ENCODE measurements at places on chromosomes 11 and 22.

DNA sequence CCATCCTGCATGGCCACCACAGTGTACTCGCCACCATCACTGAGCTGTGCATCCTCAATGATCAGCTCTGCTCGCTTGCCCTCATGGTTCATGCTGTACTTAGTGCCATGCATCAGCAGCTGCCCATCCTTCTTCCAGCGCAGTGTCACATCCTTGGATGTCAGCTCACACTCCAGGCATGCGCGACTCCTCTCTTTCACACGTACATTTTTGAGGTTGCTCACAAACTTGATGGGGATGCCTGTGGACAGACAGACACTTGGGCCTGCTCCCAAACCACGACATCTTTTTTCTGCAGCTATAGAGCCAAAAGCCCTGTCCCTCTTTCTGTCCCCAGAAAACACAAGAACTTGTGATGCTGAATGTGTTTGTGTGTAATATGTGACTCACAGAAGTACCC lies 10.5 kb downstream of the IGSF22 start:
- no peak for DNase-seq

DNA sequence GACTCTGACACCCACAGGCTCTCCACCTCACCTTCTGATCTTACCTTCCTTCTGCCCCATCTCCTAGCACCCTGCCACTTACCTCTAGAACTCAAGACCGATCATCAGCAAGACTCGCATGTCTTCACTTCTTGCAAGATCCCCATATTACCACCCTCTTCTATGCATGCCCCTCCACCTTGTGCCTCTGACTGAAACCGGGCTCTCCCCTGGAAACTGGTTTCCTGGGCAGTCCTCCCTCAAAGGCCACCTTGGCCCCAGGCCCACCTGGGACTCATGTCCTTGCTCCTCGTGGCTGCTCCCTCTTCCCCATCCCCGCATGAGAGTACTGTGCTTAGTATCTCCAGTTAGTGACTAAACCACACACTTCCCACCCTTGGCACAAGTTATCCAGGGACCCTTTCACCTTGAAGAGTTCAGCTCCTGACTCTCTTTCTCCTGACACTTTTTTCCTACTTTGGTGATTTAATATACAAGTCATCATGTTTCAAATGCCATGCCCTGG lies 136.7 kb downstream of the SPATA19 start:
- DNase-seq = no peak

GRCh38 chr22:22857607-22858558 lies 29.7 kb upstream of the IGLL5 start:
- no peak for DNase-seq

DNA sequence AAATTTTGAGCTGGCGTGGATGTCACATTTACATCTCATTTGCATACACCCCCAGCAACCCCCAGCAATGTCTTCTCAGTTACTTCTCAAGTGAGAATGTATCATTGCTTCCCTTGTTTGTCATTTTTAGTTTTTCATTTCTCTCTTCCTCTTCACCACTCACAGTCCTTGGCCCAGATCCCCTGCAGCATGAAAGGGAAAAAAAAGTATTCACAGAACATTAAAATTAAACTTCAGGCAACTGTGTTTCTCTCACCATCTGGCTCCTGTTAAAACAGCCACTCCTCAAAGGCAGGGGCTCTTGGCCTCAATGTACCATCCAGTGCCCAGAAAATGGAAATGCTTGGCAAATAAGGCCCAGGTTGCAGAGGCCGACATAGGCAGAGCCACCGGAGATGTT lies 126.8 kb downstream of the CTNND1 start:
- no peak for DNase-seq

DNA sequence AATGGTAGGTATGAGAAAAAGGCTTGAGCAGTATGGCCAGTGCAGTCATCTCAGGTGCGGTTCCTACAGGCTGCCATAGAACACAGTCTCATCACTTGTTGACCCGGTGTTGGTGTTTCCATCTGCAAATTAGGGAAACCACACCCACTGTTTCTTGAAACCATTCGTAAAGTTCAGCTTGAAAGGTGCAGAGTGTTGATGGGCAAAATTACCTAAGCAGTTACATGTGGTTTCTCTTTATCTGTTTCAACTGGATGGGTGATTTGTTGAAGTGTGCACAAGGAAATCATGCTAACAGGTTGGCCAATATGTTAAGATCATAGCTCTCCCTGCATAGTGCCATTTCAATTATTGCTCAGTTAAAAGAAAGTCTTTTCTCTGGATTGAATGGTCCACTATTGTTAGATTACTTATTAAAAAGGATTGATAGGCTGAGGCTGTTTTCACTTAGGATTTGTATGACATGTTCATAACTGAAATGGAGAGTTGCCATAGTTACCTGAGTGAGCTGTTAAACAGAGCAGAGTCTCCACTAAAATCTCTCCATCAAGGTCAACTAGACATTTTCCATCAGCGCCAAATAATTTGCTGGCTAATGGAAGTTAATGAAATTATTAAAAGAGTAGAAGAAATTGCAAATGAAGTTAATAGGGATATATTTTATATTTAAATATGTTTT lies 203.1 kb upstream of the MTMR2 start:
- no peak for DNase-seq

GRCh38 chr11:64918017-64918416 lies 1.0 kb upstream of the ATG2A start:
- no peak for DNase-seq

DNA sequence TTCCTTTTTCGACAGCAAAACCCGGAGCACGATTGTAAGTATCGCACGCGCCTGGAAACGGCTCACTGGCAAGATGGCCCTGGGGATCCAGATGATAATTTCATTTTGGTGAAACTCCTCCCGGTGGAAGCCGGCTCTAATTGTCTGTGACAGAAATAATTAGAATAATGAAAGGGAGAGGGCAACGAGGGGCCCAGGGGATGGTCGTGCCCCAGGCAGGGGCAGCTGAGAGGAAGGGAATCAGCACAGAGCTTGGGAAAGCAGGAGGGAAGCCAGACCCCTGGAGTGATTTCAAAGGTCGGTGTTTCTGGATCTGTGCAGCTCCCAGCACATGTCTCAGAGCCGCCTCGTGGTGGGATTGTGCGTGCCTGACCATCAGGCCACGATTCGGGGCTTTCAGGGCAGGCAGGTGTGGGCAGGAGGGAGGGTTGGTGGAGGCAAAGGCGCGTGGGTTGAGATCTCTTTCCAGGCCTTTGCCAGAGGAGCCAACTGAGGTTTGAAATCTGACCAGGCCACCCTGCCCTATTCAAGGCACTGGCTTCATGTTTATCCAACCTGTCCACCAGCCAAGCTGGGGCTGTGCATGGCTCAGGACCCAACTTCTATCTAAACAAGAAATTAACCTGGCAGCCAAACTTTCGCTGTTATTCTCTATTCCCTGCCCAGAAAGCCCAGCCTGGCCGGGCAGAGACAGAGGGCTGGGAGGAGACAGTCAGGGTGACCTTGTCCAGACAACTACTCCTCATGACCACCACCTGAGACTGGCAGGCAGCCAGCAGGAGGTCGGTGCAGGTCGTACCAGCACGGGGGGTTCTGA lies 27.8 kb downstream of the ANO1 start:
- no peak for DNase-seq

GRCh38 chr11:116731097-116731761 lies 41.6 kb downstream of the BUD13 start:
- no peak for DNase-seq

DNA sequence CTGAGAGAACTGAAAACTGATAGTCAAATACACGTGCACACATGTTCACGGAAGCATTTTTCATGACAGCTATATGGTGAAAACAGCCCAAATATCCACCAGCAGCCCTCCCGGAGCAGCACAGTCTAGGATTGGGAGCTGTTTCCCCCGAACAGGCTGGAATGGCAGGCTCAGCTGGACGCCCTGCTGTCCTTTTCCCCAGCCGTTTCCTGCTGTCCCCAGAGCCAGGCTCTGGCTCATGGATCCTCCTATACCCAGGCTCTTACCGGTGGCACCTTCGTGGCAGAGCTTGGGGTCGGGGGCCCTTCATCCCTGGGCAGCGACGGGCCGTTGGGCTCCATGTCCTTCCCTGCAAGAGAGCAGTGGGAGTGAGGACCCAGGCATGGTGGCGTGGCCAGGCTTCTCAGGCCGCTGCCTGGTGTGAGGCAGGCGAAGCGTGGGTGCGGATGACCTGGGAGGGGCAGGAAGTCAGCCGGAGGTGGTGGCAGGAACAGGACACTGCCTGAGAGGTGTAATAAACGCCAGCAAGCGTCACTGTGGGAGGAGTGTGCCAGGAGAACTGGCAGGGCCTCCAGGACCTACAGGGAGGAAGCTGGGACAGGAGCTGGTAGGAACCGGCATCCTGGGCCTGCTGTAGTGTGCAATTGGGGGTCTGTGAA lies 38.8 kb downstream of the OSBPL5 start:
- no peak for DNase-seq

DNA sequence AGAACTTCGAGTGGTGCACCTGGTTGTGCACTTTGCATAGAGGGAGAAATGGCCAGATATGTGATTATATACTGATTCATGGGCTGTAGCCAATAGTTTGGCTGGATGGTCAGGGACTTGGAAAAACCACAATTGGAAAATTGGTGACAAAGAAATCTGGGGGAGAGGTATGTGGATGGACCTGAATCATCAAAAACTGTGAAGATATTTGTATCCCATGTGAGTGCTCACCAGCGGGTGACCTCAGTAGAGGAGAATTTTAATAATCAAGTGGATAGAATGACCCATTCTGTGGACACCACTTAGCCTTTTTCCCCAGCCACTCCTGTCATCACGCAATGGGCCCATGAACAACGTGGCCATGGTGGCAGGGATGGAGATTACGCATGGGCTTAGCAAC lies 48.0 kb upstream of the NARS2 start:
- no peak for DNase-seq

DNA sequence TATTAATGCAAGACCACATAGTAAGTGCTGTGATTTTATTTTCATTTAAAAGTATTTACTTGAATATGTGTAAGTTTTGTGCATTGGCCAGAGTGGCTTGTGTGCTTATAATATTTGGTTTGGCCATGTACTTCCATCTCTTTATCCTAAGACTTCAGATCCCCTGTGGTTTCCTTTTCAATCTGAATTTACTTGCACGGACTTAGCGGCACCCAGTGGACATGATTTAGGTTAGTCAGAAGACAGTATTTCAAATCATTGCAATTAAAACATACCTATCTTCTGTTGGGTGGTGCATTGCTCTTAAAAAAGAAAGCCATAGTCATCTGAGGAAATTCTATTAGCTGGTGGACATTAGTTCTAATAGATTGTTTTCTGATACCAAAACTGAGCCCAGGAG lies 30.7 kb downstream of the PIWIL4 start:
- no peak for DNase-seq

- no peak for DNase-seq
Measured at GRCh38 chr11:46664612-46665011, 35.8 kb downstream of the ARHGAP1 start.

- DNase-seq = no peak
Measured at GRCh38 chr11:121282886-121283502, 9.6 kb upstream of the SC5D start.

GRCh38 chr22:44045145-44045544 lies 21.0 kb downstream of the PARVB start:
- no peak for DNase-seq

GRCh38 chr11:22859756-22860155 lies 518 bp downstream of the CCDC179 start:
- DNase-seq = no peak

- no peak for DNase-seq
Measured at GRCh38 chr11:103488031-103488461, 378.8 kb downstream of the DYNC2H1 start.

DNA sequence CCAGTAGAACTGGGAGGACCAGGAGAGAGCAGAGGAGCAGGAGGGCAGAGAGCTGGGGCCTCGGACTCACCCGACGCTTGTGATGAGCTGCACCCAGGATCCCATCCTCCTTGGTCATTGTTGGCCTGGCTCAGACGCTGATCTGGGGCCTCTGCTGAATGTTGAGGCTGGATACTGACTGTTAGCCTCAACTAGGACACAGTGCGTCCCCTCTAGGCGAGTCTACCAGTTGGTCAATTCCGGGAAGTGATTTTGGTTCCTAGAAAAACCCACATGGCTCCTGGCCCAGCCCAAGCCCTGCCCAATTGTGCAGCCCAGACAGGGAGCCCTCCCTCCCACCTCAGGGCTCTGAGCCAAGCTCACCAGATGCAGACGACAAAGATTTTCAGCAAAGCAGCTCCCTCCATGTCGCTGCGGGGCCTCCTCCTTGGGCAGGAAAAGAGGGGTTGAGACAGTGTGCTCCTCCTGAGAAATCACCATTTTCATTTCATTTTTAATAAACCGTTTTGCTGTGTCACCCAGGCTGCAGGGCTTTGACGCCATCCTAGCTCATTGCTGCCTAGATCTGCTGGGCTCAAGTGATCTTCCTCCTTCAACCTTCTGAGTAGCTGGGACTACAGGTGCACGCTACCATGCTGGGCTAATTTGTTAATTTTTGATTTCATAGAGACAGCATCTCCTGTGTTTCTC lies at the start of gene APOL4:
Gene APOL4, minus strand, starts transcription at position 180 of the 690 bp plus-strand sequence. Its CDS starts 75 bp downstream, at position 105.
- no peak for DNase-seq

GRCh38 chr11:11657218-11657955 lies 35.6 kb upstream of the GALNT18 start:
- DNase-seq = no peak

- DNase-seq = no peak
Measured at GRCh38 chr11:36311926-36312595, 16.0 kb downstream of the PRR5L start.

DNA sequence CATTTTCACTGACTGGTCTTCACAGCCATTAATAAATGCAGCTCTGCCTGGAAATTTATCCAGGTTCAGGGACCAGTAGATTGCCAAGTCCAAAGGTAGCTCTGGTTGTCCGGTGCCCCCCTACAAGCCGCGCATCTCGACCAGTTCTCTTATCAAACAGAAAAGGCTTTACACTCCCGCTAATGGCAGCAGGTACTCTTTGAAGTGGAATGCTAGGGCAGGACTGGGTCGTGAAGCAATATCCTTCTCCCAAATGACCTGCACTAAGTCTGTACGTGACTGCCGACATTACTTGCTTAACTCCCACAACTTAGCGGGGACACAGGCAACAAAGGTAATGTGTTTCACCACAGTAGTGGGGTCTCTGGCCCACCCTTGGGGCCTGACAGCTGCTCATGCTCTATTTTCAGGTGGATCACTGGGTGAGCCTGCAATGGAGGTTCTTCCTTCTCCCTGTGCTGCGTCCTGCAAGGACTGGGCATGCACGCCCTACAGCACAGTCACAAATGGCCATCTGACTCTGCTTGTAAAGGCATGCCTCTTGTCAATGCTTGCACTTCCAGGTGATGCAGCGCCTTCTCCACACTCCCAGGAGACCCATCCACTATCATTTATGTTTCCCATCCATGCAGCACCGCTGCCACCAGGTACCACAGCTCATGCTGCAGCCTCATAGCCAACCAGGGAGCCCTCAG lies 96.1 kb upstream of the CTSC start:
- no peak for DNase-seq

GRCh38 chr11:10305262-10305963 lies 540 bp downstream of the ADM start:
- DNase-seq = no peak

- DNase-seq = no peak
Measured at GRCh38 chr22:49847751-49848689, 5.6 kb upstream of the ZBED4 start.

GRCh38 chr11:103993507-103993906 lies 42.9 kb upstream of the DDI1 start:
- DNase-seq = no peak

Data from activated CD4-positive, alpha-beta T cell treated with anti-CD3 and anti-CD28 coated beads, Interleukin-2, amount 50 U/mL, for 24 hours (primary cell).